ENCODE measurements at places on chromosomes 3 and 15.
A peak's percentile ranks its signal among the peaks of the same experiment; 100 is the strongest.

- no peak for DNase-seq
These were observed 78.7 kb upstream of the ATP2B2 start for GRCh38 chr3:10583798-10584708.

- DNase-seq = no peak
These were observed 360.5 kb downstream of the RSL24D1 start for GRCh38 chr15:54836052-54836795.

DNA sequence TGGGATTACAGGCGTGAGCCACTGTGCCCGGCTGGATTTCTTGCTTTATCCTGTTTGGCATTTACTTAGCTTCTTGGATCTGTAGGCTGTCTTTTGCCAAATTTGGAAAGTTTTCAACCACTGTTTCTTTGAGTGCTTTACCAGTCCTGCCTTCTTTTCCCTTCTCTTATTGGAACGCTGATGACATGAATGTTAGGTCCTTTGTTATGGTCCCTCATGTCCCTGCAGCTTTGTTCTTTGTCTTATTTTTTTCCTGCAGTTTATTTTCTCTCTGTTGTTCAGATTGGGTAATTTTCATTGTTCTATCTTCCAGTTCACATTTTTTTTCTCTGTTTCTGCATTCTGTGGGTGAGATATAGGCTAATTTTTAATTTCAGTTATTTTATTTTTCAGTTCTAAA, 25.0 kb downstream of the SH3GL3 start:
- DNase-seq = no peak

GRCh38 chr3:152589644-152590043, 245.3 kb upstream of the P2RY1 start:
- no peak for DNase-seq

GRCh38 chr15:78361771-78362506, 21.8 kb downstream of the CRABP1 start:
- DNase-seq = no peak

DNA sequence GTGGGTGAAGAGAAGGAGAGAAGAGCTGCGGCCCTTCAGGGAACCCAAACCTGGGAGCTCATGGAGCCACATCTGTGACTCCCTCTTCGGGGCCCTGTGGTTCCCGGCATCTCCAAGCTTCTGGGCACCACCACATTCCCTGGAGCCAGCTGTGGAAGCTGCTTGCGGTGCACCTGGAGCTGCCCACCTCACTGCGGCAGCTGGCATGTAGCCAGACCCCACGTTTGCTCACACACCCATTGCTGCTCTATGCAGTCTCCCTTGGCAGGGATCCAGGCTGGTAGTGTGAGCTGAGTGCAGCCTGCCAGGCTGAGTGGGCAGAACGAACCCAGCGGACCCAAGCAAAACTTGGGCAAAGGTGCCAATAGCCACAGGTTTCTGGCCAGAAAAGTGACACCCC, 16.8 kb upstream of the PLA2G4E start:
- DNase-seq = peak; percentile 58

GRCh38 chr15:60091157-60091556, 87.0 kb downstream of the FOXB1 start:
- no peak for DNase-seq

DNA sequence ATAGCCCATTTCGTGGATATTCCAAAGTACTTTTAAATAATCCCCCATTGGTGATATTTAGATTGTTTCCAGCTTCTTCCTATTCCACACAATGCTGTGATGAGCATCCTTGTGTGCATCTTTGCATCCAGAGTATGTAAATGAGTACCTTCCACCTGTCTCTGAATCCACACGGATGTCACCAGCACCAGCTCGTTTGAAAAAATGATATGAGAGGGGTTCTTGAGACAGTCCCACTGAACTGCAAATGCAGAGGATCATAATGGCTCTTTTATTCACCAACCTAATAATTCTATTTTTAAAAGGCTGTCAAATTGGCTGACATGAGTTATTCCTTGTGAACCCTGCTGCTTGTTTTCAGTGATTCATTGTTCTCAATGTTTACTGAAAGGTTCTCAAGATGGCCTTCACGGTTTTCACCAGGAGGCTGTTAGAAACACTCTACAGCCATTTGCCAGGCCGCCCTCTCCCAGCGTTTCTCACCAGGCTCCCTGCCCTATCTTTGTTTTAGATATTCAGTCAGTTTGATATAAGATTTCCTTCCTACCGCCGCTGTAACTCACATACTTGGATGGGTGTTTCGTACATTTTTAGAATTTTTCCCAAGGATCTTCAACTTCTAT, 96.7 kb upstream of the PTPRG start:
- no peak for DNase-seq

- DNase-seq = no peak
These were observed 63.7 kb downstream of the ATP8B4 start for GRCh38 chr15:50055332-50055731.

GRCh38 chr15:26864664-26865191, 2.1 kb upstream of the GABRA5 start:
- DNase-seq = no peak

Data from prostate gland (tissue), 2 donors.